ENCODE measurements at places on chromosomes 16 and 17. TPM values are rescaled to one million over a fixed set of nuclear protein-coding genes. Genes with fewer than 3 reads are reported as not detected.
A peak's percentile ranks its signal among the peaks of the same experiment; 100 is the strongest.

Gene GRB7
- 2.9 TPM for total RNA-seq

Gene PLA2G10
- 4.5 TPM for total RNA-seq

Gene SNX20
- 1.8 TPM for total RNA-seq

Gene BAIAP3
- 29.8 TPM for total RNA-seq

Gene PFAS
- 40.5 TPM for total RNA-seq

Gene VPS25
- 48.3 TPM for total RNA-seq

Gene PRCD
- total RNA-seq: 3.2 TPM

Gene GPR142
- total RNA-seq: 0.55 TPM

DNA sequence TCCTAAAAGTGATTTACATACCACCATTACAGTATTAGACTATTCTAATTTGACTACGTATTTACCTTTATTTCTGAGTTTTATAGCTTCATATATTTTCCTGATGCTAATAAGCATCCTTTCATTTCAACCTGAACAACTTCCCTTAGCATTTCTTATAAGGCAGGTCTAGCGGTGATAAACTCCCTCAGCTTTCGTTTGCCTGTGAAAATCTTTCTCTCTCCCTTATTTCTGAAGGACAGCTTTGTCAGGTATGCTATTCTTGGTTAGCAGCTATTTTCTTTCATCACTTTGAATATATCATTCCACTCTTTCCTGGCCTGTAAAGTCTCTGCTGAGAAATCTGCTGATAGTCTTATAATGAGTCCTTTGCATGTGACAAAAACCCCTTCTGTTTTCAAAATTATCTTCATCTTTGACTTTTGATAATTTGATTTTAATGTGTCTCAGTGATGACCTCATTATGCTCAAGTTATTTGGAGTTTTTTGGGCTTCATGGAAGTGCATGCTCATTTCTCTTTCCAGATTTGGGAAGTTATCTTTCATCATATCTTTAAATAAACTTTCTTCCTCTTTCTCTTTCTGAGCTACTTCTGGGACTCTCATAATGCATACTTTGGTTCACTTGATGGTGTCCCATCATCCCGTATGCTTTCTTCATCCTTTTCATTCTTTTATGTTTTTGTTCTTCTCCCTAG lies 285.4 kb upstream of the PMFBP1 start:
- H3K4me1 ChIP-seq: no peaks in the 10 kb centered on the region
- DNase-seq: no peak
- H3K4me3 ChIP-seq: no peak overlapping the region

DNA sequence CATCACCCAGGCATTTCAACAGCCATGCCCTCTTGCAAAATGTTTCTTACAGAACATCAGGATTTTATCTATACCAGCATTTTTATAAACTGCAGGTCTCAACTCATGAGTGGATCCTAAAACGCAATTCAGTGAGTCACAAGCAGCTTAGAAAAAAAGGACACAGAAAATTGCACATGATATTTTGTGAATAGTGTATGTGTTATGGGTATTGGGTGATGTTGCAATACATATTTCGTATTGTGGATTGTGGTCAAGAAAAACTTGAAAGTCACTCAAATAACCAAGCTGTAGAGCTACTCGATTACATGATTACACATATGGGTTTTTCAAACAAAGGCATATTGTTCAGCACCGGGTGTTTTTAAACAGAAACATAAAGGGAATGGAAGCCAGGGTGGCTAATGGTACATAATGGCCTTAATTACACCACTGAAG lies 1.4 kb downstream of the WIPI1 start:
- DNase-seq: no peak
- H3K27ac ChIP-seq: peak overlapping the region; percentile 93
- H3K4me3 ChIP-seq: peak overlapping the region; percentile 85

DNA sequence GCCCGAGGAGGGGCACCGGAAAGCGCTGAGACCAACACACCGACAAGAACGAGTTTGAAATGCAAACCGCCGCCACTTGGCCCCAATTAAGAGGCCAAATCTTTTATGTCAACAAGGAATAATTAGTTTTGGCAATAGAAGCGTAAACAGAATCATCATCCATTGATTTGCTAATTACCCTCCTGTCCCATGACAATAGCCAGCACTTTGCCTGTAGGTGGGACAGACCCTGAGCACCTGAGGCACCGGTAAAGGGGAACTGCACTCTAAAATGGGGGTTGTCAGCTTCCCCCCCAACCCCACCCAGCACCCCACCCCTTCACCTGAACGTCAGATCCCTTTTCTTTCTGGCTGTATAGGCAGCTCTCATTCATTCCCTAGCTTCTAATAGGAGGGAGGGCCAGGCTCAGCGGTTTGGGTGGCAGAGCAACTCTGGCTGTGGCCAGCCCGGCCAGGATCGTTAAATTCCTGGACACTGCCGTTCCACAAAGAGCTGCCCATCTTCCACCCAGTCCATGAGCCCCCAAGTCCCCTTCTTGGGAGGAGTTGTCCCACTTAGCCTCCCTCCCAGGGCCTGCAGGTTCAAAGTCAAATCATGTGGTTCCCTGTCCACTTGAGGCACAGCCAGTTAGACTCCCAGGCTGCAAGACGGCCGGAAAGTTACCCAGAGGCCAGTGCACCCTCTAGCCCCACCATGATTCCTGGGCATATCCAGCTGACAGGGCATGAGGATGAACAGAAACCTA lies 45.8 kb downstream of the WNT3 start:
- H3K4me3 ChIP-seq: peak overlapping the region; percentile 54
- no peak for DNase-seq
- no peaks in the 10 kb centered on the region for H3K4me1 ChIP-seq
- H3K36me3 ChIP-seq: no peaks in the 10 kb centered on the region

GRCh38 chr16:88965411-88965810 lies 11.6 kb downstream of the CBFA2T3 start:
- H3K27me3 ChIP-seq: no peaks in the 10 kb centered on the region
- no peaks in the 10 kb centered on the region for H3K4me1 ChIP-seq
- H3K4me3 ChIP-seq: no peak overlapping the region
- no peak for DNase-seq
- no peaks in the 10 kb centered on the region for H3K36me3 ChIP-seq

- peaks cover 31% of the 10 kb centered on the region for H3K4me1 ChIP-seq
- no peak overlapping the region for H3K4me3 ChIP-seq
- H3K36me3 ChIP-seq: no peaks in the 10 kb centered on the region
- peak overlapping the region; percentile 2 for H3K27ac ChIP-seq
- peak; percentile 81 for DNase-seq
These were observed 58.0 kb downstream of the ASIC2 start for GRCh38 chr17:33234930-33235685.

- H3K36me3 ChIP-seq: no peaks in the 10 kb centered on the region
- no peak overlapping the region for H3K4me3 ChIP-seq
- peaks cover 16% of the 10 kb centered on the region for H3K4me1 ChIP-seq
- peak; percentile 80 for DNase-seq
These were observed 68.7 kb downstream of the RAI1 start for GRCh38 chr17:17749921-17750320.

- DNase-seq: no peak
- no peaks in the 10 kb centered on the region for H3K36me3 ChIP-seq
- H3K4me1 ChIP-seq: peaks cover 8% of the 10 kb centered on the region
- H3K27ac ChIP-seq: no peak overlapping the region
- H3K27me3 ChIP-seq: no peaks in the 10 kb centered on the region
These were observed 621 bp downstream of the CHP2 start for GRCh38 chr16:23755484-23755809.

DNA sequence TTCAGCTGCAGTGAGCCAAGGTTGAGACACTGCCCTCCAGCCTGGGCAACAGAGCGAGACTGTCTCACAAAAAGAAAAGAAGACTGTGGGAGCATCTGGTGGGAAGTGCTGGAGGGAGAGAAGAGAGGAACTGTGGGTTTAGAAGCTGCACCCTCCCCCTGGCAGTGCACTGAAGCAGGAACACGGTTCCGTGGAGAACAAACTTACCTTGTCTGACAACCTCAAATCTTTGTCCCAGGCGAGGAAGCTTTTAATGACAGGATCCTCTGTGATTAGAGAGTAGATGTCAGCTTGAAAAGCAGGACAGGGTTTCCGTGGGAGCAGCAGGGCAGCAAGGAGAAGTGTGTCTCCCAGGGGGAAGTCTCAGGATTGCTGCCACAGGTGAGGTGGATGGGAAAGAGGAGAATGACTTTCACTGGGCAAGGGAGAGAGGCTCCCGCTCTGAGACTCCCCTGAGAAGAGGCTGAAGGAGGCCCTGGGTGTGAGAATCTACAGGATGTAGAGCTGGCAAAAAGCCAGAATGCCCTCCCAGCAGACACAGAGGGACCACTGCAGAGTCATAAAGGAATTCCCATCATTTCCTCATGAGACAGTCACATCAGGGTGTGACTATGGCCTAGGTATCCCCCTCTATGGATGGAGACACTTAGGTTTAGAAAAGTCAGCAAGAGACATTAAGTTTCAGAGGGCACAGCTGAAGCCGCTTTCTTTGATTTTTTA lies 22.9 kb downstream of the PRR11 start:
- H3K36me3 ChIP-seq: no peaks in the 10 kb centered on the region
- no peak overlapping the region for H3K4me3 ChIP-seq
- H3K4me1 ChIP-seq: no peaks in the 10 kb centered on the region
- no peak overlapping the region for H3K27ac ChIP-seq

GRCh38 chr17:70987867-70988340 lies 818.6 kb downstream of the KCNJ2 start:
- H3K36me3 ChIP-seq: no peaks in the 10 kb centered on the region
- no peak for DNase-seq
- H3K27me3 ChIP-seq: no peaks in the 10 kb centered on the region
- H3K4me1 ChIP-seq: no peaks in the 10 kb centered on the region

DNA sequence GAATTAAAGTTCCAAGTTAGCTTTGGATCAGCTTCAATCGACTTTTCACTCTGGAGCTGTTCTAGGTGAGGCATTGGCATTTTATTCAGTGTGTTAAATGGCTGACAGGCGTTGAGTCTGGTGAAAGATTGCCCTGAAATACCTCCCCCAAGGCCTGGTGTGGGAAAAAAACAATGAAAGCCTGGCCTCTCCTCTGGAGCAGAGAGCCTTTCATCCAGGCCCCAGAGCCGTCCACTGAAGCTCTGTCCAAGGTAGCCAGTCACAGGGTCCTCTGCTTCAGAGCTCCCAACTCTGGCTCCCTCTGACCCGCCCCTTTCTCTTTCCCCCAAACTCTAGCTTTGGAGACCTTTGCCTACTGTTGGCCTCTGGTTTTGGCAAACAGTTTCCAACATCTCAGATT lies 123.6 kb upstream of the CRHR1 start:
- H3K4me3 ChIP-seq: no peak overlapping the region
- no peaks in the 10 kb centered on the region for H3K27me3 ChIP-seq
- H3K27ac ChIP-seq: no peak overlapping the region
- DNase-seq: no peak
- no peaks in the 10 kb centered on the region for H3K4me1 ChIP-seq

- no peaks in the 10 kb centered on the region for H3K27me3 ChIP-seq
- no peak for DNase-seq
- H3K4me3 ChIP-seq: no peak overlapping the region
- no peaks in the 10 kb centered on the region for H3K36me3 ChIP-seq
These were observed 141.3 kb downstream of the ABCC12 start for GRCh38 chr16:48014349-48015135.

DNA sequence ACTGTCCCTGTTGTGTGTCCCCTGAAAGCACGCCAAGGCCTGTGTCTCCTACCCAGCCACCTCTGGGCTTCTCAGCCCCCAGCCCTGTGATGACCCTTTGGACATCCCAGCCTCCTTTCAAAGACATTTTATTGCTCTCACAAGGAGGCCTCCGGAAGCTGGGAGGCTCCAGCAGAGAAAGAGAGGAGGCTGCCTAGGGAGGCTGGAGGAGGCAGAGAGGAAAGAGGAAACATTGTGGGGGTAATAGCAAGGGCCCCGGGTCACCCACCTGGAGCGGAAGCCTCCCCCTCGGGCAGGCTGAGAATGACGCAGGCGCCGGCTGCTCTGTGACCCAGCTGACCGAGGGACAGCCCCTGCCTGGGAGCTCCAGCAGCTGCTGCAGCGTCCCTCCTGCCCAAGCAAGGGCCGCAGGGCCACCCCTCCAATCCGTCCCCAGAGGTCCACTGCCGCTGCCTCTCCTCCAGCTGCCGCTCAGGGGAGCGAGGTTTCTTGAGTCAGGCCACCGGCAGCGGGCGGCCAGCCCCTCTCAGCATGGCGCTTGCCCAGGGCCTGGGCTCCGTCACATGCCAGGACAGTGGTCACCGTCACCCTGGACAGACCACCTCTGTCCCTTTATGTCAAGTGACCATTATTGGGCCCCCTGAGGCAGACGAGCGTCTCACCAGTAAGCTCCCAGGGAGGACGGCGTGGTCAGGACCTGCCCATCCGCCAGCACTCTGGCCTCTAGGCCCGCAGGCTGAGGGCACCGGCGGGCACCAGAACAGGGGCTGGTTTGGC lies 29.3 kb downstream of the ACTG1 start:
- H3K4me1 ChIP-seq: peaks cover 24% of the 10 kb centered on the region
- peak overlapping the region; percentile 31 for H3K4me3 ChIP-seq
- DNase-seq: no peak
- no peak overlapping the region for H3K27ac ChIP-seq
- no peaks in the 10 kb centered on the region for H3K27me3 ChIP-seq

GRCh38 chr16:53753431-53753830 lies 49.5 kb downstream of the FTO start:
- H3K4me3 ChIP-seq: no peak overlapping the region
- no peaks in the 10 kb centered on the region for H3K27me3 ChIP-seq
- H3K36me3 ChIP-seq: no peaks in the 10 kb centered on the region

DNA sequence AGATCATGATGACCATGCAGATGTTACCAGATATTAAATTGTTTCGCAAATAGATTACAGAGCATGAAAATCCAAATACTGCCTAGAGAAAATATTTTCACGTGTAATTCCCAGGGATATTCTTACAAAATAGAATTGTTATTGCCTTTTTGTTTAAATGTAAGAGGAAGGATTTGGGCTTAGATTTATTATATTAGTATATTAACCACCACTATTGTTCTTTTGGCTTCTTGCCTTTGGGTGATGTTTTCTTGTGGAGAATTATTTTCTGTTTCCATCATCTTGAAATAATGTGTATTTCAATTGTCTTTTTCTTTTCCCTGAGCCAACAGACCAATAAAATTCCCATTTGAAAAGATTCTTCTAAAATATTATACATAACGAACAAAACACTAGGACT lies 109.7 kb upstream of the NUDT7 start:
- H3K36me3 ChIP-seq: no peaks in the 10 kb centered on the region
- H3K4me1 ChIP-seq: no peaks in the 10 kb centered on the region
- H3K4me3 ChIP-seq: no peak overlapping the region
- H3K27me3 ChIP-seq: no peaks in the 10 kb centered on the region

GRCh38 chr17:50603340-50603739 lies 31.3 kb upstream of the ABCC3 start:
- no peak for DNase-seq
- H3K4me3 ChIP-seq: no peak overlapping the region
- no peak overlapping the region for H3K27ac ChIP-seq
- H3K27me3 ChIP-seq: no peaks in the 10 kb centered on the region

- H3K4me3 ChIP-seq: no peak overlapping the region
- no peak overlapping the region for H3K27ac ChIP-seq
- no peaks in the 10 kb centered on the region for H3K36me3 ChIP-seq
- H3K27me3 ChIP-seq: no peaks in the 10 kb centered on the region
- DNase-seq: no peak
These were observed 30.0 kb upstream of the PABPN1L start for GRCh38 chr16:88896238-88897070.

GRCh38 chr16:87457061-87457611 lies 35.7 kb downstream of the ZCCHC14 start:
- no peaks in the 10 kb centered on the region for H3K27me3 ChIP-seq
- H3K4me1 ChIP-seq: peaks cover 6% of the 10 kb centered on the region

GRCh38 chr16:28897826-28898225 lies 19.5 kb downstream of the ATP2A1 start:
- H3K27ac ChIP-seq: no peak overlapping the region
- H3K4me1 ChIP-seq: no peaks in the 10 kb centered on the region
- no peak for DNase-seq
- no peak overlapping the region for H3K4me3 ChIP-seq
- no peaks in the 10 kb centered on the region for H3K36me3 ChIP-seq
- H3K27me3 ChIP-seq: no peaks in the 10 kb centered on the region

Data from testis (tissue), 5 donors.